Stromal cell of bone marrow (primary cell): ENCODE measurements at places on chromosomes 13 and 19.
A peak's percentile ranks its signal among the peaks of the same experiment; 100 is the strongest.

- DNase-seq = peak; percentile 49
Observed at GRCh38 chr19:28710278-28710677, 502.7 kb downstream of the UQCRFS1 start.

DNA sequence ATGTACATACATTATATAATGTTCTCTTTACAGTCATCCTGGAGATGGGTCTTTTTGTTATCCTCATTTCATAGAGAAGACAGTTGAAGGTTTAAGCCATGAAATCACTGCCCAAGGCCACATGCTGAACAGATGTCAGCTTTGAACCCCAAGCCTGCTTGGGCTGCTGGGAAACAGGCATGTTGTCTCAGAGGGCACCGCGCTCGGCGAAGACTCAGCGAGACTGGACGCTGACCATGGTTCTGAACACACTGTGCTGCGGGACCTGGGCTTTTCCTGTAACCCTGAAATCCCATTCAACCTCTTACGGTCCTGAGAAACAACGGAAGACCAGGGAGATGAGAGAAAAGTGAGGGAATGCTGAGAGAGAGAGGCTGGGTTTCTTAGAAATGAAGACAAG lies 27.3 kb downstream of the LRFN3 start:
- peak; percentile 29 for DNase-seq

GRCh38 chr19:14051980-14052379 lies 9.9 kb downstream of the PALM3 start:
- no peak for DNase-seq

GRCh38 chr19:41083516-41083915 lies 4.7 kb upstream of the CYP2A13 start:
- no peak for DNase-seq

DNA sequence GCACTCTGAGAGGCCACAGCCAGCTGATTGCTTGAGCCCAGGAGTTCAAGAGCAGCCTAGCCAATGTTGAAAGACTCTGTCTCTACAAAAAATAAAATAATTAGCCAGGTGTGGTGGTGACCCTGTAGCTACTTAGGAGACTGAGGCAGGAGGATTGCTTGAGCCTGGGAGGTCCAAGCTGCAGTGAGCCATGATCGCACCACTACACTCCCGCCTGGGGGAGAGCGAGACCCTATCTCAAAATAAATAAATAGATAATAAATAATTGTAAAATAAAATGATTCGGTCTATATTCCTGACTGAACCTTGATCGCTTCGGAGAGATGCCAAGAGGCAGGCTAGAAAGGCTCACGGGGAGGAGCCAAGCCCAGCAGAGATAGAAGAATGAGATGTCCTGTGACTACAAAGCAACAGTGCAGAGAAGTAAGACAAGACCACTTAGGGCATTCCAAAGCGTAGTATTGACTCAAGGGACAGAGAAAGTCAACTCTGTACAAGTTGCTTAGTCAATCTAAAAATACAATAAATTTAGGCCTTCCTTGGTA lies 12.8 kb downstream of the SHISA2 start:
- no peak for DNase-seq

DNA sequence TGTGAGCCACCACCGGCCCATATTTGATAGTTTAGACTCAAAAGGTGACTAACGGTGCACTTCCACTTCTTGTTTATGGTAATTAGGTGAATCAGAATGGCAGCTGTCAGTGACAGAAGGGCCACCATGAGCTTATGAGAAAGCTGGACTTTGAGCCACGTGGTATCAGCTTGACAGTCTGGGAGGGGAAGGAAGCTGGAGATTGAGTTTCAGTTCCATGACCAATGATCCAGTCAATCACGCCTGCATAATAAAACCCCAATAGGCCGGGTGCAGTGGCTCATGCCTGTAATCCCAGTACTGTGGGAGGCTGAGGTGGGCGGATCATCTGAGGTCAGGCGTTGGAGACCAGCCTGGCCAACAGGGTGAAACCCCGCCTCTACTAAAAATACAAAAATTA lies 8.2 kb downstream of the EID2B start:
- DNase-seq = no peak

- DNase-seq = no peak
Observed at GRCh38 chr19:2607712-2608601, 94.5 kb downstream of the GNG7 start.

DNA sequence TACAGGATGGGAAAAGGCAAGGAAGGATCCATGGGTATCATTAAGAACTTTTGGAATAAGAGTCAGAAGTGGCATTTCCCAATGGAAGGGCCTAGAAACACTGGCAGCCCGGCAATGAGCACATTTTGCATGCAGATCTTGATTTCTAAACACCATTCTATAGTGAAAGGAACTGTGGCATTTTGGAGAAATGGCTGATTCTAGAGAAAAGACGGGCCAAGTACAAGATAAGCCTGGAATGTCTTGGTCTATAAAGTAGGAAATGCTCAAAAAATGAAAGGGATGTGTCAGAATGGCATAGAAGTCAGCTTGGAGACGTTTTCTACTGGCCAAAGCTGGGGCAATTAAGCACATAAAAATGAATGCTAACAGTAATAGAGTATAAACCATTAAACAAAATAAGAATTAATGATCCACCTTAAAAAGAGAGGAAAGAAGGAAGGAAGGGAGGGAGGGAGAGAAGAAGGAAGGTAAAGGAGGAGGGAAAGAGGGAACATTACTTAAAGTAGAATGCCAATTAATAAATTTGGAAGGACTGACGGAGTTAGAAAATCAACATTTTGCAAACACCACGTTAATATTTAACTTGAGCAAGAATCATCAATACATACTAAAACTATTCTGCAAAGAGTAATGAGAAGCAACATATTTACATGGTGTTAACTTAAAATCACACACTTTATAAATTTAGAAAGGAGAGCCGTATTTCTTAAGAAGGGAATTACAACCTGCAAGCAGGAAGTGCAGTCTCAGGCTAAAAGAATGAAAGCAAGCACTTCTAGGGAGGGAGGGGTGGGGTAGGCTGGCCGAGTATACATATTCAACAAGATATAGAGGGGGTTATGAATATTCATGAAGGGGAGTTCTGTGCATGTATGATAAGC lies 78.9 kb downstream of the ANKRD10 start:
- DNase-seq = no peak

- peak; percentile 47 for DNase-seq
Observed at GRCh38 chr19:14369399-14370168, 11.7 kb upstream of the ADGRE5 start.

- no peak for DNase-seq
Observed at GRCh38 chr13:95075506-95075905, 225.7 kb downstream of the ABCC4 start.

- DNase-seq = no peak
Observed at GRCh38 chr19:16153582-16154336, 10.3 kb downstream of the HSH2D start.

- DNase-seq = no peak
Observed at GRCh38 chr13:74132152-74132775, 1.9 kb downstream of the KLF12 start.

GRCh38 chr19:2887391-2887914 lies 13.3 kb upstream of the ZNF57 start:
- peak; percentile 47 for DNase-seq

- no peak for DNase-seq
Observed at GRCh38 chr13:113499936-113500335, 9.4 kb upstream of the DCUN1D2 start.

DNA sequence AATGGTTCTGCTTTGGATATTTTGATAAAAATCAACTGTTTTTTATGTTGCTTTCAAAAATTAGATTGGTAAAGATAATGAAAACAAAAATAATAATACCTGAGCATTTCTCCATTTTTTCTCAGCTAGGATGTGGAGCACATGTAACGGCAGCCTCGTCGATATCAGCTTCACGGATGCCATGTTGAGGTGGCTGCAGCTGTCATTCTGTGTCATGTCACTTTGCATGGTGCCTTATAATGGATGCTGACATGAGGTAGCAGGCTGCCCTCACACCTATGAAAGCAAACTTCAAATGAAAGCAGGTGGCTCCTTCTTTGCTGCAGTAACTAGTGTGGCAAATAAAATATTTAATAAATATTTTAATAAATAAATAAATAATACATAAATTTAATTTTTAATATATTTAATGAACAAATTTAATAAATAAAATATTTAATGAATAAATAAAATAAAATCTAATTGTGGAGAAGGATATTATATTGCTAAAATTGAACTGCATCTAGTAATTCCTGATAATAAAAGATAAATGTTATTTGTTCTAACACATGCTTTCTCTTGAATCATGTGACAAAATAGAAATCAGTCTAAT lies 955.7 kb upstream of the SLC10A2 start:
- DNase-seq = no peak

GRCh38 chr13:50277127-50277526 lies 261.9 kb downstream of the KCNRG start:
- DNase-seq = no peak

DNA sequence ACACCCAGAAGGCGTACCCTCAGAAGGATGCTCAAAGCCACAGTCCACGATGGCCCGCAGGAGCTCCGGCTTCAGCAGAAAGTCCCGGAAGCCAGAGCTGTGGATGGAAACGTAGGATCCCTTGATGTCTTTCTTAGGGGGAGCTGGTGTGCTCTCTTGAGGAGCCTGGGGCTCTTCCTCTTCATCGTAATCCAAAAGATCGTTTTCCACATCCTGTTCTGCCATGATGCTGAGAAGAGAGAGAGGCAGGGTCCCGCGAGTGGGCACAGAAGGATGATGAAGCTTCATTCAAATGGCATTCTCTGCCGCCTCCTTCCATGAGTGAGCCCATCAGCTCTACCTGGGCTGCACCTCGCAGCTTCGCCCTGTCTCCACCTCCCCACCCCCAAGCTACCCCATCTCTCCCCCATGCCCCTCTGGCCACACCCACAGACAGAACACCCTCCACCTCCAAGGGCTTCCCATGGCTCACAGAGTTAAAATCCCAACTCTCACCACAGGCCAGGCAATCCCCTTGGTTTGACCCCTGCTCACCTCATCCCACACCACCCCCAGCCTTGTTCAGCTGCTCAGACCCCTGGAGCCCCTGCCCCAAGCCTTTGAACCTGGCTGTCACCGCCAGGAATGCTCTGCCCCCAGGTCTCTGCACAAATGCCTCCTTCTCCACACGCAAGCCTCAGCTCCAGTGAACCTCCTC lies 6.0 kb downstream of the DDX39A start:
- DNase-seq = no peak

DNA sequence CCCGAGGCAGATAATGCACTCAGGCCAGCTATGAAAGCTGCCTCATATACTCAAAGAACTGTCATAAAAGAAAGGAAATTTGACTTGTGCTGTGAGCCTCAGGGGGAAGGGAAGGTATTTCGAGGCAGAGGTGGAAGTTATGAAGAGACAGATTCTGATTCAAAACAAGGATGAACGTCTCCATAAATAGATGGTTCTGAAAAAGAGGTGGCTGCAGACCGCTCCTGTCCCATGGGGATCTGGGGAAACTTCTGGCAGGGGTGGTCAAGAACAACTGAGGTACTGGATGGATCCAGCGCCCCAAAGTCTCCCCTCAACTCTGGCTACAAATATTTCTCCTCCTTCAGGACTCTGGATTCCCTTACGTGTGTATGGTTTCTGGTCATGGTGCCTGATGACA lies 168.1 kb upstream of the IRS2 start:
- no peak for DNase-seq

- no peak for DNase-seq
Observed at GRCh38 chr19:55261671-55262126, 2.9 kb upstream of the PPP6R1 start.

DNA sequence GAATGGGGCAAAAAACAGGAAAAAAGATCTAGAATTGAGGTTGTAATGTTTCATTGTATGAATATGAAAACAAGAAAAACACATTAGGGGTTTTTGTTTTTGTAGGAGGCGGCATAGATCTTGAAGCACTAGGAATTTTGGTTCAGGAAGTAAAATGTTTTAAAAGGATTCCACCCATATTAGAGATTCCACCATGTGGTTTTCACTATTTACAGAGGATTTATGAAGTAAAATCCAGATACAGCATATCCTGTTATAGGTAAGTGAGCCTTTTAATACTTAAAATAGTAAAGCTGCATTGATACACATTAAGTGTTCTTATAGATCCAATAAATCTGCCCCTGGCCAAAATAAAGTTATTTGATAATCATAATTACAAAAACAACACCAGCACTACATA lies 61.4 kb downstream of the MICU2 start:
- DNase-seq = no peak

GRCh38 chr19:45947926-45948325 lies 25.7 kb downstream of the NOVA2 start:
- DNase-seq = no peak

- no peak for DNase-seq
Observed at GRCh38 chr19:51719251-51719988, 4.4 kb downstream of the HAS1 start.

DNA sequence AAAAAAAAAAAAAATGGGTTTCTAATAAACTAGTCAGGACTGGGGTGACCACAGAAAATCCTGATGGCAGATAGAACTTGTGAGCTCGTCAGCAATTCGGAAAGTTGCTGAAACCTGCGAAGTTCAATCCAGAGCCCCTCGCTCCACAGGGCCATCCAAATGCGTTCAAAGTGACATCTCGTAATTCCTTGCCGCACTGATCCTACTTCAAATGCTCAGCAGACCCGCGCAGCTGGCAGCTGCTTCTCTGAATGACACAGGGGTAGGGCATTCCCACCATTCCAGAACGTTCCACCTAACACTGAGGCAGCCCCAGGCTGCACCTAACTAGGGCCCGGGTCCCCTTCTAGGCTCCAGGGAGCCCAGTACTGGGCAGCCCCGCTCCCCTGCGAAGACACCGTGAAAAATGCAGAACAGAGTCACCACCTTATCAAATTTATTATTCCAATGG lies 4.8 kb upstream of the DAPK3 start:
- no peak for DNase-seq

DNA sequence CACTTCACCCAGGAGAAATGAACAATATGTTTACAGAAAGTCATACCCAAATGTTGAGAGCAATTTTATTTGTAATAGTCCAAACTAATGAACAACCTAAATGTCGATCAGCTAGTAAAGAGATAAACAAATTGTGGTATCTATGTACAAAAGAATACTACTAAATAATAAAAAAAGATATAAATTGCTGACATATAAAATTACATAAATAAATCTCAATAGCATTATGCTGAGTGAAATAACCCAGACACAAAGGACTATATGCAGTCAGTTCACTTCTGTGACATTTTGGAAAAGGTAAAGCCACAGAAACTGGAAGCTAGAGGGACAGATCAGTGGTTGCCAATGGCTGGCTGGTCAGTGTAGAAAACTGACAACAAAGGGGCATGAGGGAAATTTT lies 346.0 kb upstream of the PCDH20 start:
- no peak for DNase-seq

GRCh38 chr19:33435706-33436359 lies 62.3 kb downstream of the CEBPG start:
- DNase-seq = no peak
